HCEC 1CT (cell line): ENCODE measurements at places on chromosomes 12 and 14.
A peak's percentile ranks its signal among the peaks of the same experiment; 100 is the strongest.

DNA sequence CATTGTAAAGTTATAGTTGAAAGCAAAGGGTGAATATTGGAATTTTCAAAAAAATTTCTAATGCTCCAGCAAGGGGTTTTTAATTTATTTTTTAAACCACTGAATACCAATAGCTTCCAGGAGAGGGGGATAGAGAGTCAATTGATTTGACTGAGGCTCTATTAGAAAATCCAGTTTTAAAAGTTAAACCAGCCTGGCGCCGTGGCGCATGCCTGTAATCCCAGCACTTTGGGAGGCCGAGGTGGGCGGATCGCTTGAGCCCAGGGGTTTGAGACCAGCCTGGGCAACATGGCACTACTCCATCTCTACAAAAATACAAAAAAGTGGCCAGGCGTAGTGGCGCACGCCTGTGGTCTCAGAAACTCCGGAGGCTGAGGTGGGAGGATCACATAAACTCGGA lies 150.1 kb downstream of the SLC38A4 start:
- DNase-seq, result peak; percentile 48

DNA sequence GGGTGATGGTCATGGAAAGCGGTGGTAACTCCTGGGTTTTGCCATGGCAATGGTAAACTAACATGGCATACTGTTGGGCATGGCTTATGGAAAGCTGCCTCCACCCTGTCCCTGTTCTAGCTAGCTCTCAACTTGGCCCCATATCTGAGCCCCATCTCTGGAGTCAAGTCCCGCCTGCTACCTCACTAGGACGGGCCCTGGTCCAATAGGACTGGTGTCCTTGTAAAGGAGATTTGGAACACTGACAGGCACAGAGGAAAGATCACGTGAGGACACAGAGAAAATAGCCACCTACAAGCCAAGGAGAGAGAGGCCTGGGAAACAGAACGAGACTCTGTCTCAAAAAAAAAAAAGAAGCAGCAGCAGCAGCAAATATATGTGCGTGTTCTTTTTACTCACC lies 59.8 kb downstream of the RNFT2 start:
- no peak for DNase-seq

GRCh38 chr14:24971255-24971654 lies 78.7 kb downstream of the STXBP6 start:
- DNase-seq, result no peak

DNA sequence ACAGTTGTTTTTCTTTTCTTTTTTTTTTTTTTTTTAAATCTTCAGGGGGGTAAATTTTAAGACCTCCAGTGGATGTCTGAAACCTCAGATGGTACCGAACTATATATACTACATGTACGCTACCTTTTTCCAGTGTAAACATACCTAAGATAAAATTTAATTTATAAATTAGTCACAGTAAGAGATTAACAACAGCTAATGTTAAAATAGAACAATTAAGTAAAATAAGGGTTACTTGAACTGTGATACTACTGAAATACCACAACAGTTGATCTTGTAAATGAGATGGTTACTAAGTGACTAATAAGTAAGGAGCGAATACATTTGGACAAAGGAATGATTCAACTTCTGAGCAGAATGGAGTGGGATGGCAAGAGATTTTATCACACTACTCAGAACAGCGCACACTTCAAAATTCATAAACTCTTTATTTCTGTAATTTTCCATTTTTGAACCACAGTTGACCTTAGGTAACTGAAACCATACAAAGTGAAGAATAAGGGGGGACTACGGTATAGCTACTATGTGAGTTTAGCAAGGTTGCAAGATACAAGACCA lies 80.5 kb upstream of the PCED1B start:
- DNase-seq, result peak; percentile 86

- no peak for DNase-seq
Measured at GRCh38 chr14:68182492-68182891, 362.9 kb downstream of the RAD51B start.

DNA sequence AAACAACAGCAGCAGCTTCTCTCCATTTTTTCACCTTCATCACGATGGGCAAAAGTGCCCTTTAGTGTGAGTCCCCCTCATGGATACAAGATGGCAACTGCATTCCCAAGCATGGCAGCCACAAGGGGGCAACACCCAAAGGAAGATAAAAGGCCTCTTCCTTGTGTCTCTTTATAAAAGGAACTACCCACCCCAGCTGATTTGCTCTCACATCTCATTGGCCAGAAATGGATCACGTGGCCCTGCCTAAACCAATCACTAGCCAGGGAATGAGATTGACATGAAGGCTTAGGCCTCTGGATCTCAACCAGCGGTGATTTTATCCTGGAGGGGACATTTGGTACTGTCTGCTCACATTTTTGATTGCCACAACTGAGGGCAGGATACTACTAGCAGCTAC lies 21.9 kb upstream of the IFT81 start:
- peak; percentile 74 for DNase-seq

GRCh38 chr12:11885261-11886038 lies 185.3 kb upstream of the BCL2L14 start:
- peak; percentile 15 for DNase-seq

GRCh38 chr14:35244542-35244941 lies 47.6 kb upstream of the PSMA6 start:
- no peak for DNase-seq

DNA sequence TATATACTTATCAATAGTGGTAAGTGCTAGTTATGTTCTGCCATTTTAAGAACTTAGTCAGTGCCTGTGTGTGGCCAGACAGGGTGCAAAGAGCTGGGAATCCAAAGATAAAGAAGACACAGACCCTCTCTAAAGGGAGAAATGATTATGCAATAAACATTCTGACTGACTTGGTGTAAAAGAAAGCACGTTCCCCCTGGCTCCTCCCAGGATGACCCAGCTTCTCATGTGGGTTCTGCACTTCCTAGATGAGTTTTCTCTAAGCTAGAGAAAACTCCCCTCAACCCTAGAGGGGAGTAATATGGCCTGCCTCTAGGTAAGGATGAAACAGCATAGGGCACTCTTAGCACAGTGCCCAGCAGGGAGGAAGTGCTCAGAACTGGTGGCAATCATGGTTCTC lies 231.2 kb downstream of the VRK1 start:
- DNase-seq, result no peak

GRCh38 chr12:59041241-59042121 lies 121.2 kb upstream of the LRIG3 start:
- peak; percentile 97 for DNase-seq

GRCh38 chr12:27220055-27220987 lies 23.8 kb upstream of the STK38L start:
- DNase-seq, result peak; percentile 15

DNA sequence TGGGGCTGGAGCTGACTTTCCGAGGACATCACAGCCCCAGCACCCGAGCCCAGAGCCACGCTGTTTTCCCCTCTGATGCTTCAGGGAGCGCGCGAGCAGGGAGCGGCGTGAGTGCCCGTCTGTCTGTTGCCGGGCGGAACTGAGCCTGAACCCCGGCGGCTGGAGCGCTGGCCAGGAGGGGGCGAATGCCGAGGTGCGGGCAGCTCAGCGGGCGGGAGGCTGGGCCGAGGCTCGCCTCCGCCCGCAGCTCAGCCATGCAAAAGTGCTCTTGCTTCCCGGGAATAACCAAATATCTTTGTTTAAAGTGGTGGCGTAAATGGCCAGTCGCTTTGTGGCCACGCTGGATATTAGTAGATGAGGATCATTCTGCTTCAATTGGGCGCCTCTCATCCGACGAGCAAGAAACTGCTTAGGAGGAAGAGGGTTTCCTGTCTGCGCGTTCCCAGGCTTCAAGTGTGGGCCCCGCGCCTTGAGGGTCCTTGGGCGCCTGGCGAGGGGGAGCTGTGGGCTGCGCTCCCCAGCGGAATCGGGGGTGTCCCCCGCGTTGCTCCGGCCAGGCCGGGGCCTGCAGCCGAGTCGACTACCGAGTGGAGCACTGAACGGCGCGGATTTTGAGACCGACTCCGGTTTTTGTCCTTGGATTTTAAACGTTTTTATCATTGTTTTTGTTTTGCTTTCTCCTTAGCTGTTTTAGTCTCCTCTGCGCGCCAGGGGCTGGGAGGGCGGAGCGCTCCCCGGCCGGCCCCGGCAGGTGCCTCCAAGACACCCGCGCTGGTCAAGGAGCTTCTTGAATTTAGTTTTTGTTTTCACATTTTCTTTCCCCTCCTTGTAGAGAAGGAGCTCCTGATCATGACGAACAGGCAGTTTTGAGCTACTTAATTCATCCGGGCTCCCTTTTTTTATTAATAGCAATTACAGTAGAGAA lies 831 bp upstream of the NKX2-1 start:
- peak; percentile 47 for DNase-seq

DNA sequence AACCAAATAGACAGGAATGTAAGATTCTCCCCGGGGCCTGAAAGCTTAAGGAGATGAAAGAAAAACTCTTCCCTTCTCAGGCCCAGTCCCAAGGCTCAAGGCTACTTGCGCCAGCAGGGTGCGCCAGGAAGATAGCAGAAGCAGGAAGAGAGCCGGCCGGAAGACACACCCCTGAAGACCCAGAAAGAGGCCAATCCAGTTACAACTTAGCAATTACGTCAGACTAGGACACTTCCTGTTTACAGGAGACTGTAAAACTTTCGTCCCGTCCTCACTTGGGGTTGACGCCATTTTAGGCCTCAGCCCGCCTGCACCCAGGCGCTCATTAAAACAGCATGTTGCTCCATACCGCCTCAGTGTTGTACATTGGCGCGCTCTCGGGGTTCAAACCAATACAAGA lies 9.4 kb downstream of the COX16 start:
- DNase-seq, result no peak

- no peak for DNase-seq
Measured at GRCh38 chr14:81449114-81449513, 49.0 kb upstream of the STON2 start.

DNA sequence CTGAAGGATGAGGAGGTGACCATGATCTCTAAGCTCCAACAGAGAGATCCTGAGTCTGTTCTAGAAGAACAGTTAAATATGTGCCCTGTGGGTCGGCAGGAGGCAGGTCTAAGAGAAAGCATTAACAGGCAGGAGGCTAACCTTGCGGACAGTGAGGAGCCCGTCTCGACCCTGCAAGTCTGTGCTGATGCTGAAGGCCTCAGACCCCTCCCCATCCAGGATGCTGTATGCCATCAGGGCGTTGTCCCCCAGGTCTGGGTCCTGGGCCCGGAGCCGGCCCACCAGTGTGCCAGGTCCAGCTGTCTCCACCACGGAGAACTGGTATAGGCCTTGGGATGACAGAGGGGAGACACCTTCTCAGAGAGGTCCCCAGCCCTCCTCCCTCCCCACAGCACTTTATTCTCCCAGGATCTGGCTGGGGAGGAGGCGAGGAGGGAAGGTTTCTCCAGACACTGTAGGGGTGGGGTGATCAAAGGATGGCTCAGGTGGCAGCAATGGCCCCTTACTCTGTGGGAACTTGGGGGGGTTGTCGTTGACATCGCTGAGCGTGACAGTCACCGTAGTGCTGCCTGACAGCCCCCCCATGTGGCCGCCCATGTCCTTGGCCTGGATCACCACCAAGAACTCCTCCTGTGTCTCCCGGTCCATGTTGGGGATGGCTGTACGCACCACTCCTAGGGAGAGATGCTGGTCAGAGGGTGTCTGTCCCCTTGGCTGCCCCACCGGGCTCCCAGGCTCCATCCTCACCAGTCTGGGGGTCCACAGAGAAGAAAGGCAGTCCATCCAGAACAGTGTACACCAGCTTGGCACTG lies 3.1 kb downstream of the CDH24 start:
- DNase-seq, result no peak

DNA sequence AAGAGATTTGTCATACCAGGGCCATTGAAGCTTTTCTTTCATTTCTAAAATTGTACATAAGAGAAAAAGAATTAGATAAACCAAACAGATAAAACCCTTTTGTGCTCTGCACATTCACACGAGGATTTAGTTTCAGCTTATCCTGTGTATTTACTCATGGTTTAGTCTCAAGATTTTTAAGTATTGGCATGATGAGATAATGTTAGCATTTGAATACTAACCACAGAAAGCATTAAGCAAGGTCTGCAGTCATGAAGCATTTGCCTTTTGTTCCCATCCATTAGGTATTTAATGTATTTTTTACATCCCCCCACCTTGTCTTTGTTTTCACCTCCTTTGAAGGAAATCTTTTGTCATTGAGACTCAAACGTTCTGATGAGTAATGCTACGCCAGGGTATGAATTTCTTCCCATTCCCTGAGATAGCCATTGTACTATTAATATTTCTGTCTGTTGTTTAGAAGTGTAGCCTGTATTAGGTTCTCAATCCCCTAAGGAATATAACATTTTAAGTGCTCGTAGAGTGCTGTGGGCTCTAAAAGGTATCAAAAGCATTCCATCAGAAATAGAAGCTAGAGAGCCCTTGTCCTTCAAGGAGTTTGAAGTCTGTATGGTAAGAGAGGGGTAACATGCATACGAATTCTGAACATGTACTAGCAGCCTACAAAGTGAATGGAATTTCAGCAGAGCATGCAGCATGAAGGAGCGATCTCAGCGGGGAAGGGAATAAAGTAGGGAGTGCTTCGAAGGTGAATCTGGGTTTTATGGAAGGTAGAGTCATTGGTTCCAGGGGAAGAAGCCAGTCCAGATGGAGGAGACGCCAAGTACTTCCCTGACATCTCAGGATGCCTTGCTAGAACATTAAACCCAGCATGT lies 22.3 kb downstream of the CRADD start:
- peak; percentile 77 for DNase-seq

DNA sequence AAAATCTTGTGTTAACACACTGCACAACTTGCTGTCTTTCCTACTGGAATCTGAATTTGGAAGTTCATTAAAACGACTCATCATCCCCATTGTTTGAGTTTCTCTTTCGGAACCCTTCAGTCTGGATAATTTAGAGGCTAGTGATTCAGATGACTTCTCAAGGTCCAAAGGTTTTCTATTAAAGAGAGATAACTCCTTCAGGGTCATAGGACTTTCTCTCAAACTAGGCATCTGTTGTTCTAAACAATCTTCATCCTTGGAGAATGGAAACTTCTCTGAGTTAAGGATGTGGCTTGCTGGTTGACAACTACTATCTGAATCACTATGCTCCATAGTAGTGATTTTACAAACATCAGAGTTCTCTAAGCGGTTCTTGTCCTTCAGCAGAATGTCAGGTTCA lies 4.4 kb downstream of the MLH3 start:
- DNase-seq, result peak; percentile 29

GRCh38 chr12:93297032-93297431 lies 80.7 kb upstream of the NUDT4 start:
- no peak for DNase-seq

DNA sequence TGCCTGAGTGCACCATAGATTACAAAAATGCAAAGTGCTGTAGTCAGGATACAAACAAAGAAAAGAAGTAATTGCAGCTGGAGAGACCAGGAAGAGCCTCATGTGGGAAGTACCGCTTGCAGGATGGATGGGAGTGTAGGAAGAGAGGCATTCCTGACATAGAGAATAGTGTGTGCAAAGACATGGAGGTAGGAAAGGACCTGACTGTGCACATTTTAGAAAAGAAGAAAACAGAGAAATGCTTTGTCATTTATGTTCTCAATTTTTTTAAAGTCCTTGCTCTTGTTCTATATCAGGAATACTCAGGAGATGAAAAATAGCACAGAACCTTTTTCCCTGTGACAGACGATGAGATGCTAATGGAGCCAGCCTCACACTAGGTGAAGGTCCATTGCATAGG lies 358.7 kb upstream of the TMPO start:
- no peak for DNase-seq
